ENCODE measurements at places on chromosomes 6 and 20.

DNA sequence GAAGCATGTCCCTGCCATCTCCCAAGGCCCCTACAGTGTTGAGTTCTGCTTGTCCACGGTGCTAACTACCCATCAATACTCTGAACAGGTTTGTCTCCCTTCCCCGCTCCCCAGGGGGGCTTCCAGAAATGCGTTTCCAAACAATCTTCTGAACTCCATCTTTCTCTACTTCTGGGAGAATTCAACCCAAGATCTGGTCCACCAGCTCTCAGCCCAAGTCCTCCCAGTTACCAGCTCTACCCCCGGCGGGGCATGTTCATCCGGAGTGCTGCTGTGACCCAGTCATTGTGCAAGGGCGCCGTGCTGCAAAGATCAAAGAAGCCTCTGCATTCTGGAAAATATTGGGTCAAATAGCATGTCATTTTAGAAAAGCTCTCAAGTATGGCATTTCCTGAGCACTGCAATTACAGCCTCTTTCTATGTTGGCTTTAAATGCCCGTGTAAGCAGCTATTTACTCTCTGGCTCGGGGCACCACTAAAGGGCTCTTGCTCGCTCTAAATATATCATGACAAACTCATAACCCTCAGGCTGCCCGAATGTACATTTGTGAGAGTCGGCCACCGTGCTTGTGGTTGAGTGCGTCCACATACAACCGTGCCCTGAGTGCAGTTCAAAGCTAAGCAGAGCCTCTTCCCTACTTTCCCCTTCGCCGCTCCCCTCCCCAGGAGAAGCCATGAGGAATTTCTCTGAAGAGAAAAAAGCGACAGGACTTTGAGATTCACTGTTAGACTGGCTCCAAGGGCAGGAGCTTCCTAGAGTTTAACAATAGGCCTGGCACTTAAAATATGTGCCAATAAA, 71.6 kb downstream of the BANF2 start:
- DNase-seq = peak; percentile 59

DNA sequence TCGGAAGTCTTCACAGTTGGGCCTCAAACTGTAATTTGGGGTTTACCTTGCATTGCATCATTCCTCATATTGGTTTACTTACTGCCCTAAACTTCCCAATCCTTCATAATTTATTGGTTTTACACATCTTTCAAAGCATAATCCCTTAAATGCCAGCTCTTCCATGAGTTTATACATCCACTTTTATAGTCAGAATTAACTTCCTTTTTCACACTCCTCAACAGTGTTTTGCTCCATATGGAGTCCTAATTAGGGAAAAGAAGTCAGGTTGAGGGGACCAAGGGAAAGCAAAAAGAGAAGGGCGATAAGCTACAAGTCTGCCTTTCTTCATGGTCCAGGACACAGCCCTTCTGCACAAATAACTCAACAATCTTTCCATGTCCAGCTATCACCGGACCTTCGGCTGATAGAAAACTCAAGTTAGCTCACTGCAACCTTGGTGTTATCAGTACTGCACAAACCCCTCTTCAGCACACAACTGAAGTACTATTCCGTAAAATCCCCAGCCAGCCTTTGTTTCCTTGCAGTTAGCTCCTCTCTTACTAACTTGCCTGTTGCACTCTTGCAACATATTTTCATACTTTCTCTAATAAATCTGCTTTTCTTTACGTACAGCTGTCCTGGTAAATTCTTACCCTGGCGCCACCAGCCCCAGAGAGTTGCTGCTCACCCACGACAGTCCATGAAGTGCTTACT, 2.0 kb downstream of the EEF1E1 start:
- no peak for DNase-seq

GRCh38 chr6:139821676-139822223, 447.3 kb upstream of the CITED2 start:
- DNase-seq = no peak

GRCh38 chr6:3137057-3137777, 18.7 kb downstream of the BPHL start:
- DNase-seq = no peak

- no peak for DNase-seq
These were observed 174.9 kb downstream of the FRK start for GRCh38 chr6:115885636-115886366.
